ENCODE measurements at places on chromosomes 2 and 18.

GRCh38 chr2:187500585-187501359 lies 52.7 kb upstream of the CALCRL start:
- DNase-seq = no peak

- no peak for DNase-seq
Observed at GRCh38 chr2:54803783-54804751, 80.6 kb downstream of the EML6 start.

GRCh38 chr2:68934021-68934420 lies 18.7 kb downstream of the GKN2 start:
- DNase-seq = no peak

- DNase-seq = no peak
Observed at GRCh38 chr2:51420511-51420910, 388.6 kb upstream of the NRXN1 start.

GRCh38 chr2:100852999-100853908 lies 33.3 kb downstream of the NPAS2 start:
- no peak for DNase-seq

DNA sequence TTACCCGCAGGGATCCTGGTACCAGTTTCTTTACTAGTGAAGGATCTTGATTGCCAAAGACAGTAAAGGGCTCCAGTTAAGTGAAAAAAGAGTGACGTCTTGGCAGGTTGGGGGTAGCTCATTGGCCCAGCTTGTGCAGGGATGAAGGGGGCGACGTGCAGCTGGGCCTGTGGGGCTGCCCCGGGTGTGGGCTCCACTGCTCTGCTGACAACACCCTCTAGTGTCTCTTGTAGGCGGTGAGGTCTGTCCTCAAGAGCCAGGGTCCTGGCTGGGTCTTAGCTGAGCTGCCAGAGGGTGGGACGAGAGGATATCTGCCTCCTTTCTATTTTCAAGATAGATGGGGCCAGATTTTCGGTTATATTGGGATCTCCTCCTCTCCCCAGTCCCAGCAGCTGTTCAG lies 6.1 kb downstream of the ARHGEF4 start:
- DNase-seq = no peak

DNA sequence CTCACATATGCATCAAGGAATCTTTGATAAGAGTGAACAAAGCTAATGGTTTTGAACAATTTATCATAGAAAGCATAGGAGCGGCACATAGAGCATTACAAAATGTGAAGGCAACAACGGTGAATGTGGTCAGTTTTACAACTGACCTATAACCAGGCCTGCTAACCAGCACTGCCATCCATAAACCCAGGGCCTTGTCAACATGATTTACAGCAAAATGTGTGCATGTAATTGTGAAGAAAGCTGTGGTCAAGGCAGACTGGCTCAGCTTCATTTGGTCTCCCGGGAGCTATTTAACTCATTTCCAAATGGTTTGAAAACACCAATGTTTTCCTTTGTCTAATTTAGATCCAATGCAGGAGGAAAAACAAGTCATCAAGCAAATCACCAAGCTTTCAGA lies 119.8 kb downstream of the DHRS9 start:
- no peak for DNase-seq

- no peak for DNase-seq
Observed at GRCh38 chr2:198916548-198917080, 541.1 kb downstream of the SATB2 start.

- DNase-seq = no peak
Observed at GRCh38 chr2:133710613-133711012, 142.3 kb upstream of the NCKAP5 start.

- DNase-seq = no peak
Observed at GRCh38 chr2:11042841-11043240, 112.4 kb upstream of the SLC66A3 start.

- DNase-seq = peak; percentile 31
Observed at GRCh38 chr18:46155641-46156051, 51.5 kb downstream of the HAUS1 start.

DNA sequence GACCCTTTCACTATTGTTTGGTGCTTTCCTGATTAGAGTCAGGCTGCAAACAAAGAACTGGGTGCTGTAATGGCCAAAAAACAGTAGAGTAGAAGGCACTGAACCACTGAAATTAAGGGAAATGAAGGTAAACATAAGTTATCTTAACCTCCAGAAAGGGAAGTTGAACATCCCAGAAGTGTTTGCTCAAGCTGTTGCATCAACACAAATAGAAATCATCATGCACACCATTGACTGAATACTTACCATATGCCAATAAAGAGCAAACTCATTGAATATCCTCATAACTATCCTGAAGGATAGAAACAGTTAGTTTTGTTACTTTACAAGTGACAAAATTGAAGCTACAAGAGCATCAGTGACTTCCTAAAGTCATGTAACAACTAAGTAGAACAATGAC lies 477.4 kb upstream of the CHST9 start:
- no peak for DNase-seq

DNA sequence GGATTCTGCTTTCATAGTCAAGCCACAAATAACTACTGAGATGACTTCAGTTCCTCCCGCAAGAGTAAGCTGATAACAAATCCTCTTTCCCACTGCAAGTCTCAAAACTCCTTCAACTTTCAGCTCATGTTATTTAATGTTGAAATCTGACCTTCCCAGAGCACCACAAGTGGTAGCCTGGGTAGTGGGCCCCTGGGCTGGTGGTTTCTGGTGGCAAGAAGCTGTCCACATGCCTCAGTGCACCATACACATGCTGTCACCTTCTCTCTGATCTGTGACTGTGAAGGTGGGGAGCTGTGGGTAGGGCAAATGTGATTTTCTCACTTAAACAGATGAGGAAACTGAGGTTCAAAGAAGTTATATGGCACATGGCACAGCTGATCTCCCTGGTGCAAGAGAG lies 246.1 kb upstream of the EPAS1 start:
- no peak for DNase-seq

- no peak for DNase-seq
Observed at GRCh38 chr2:33013684-33014110, 66.9 kb downstream of the LTBP1 start.

DNA sequence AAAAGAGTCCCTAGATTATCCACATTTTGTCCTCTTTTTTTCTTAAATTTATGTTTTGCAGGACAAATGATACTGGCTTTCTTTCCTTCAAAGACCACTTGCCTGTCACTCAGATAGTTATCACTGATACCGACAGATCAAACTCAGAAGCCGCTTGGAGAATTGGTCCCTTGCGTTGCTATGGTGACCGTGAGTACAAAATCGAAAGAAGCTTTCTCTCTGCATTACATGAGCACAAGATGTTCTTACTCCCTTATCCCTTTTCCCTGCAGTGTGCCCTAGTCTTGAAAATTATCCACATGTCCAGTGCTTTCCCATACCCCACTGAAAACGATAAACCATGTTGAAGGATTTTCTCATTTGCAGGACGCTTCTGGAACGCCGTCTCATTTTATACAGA lies 738.5 kb downstream of the CNTNAP5 start:
- no peak for DNase-seq

DNA sequence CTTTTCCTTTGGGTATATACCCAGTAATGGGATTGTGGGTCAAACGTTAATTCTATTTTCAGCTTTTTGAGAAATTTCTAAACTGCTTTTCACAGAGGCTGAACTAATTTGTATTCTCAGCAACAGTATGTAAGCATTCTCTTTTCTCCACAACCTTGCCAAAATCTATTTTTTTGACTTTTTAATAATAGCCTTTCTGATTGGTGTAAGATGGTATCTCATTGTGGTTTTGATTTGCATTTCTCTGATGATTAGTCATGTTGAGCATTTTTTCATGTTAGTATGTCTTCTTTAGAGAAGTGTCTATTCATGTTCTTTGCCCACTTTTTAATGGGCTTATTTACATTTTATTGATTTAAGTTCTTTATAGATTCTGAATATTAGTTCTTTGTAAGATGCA lies 145.5 kb downstream of the TRABD2A start:
- DNase-seq = no peak

DNA sequence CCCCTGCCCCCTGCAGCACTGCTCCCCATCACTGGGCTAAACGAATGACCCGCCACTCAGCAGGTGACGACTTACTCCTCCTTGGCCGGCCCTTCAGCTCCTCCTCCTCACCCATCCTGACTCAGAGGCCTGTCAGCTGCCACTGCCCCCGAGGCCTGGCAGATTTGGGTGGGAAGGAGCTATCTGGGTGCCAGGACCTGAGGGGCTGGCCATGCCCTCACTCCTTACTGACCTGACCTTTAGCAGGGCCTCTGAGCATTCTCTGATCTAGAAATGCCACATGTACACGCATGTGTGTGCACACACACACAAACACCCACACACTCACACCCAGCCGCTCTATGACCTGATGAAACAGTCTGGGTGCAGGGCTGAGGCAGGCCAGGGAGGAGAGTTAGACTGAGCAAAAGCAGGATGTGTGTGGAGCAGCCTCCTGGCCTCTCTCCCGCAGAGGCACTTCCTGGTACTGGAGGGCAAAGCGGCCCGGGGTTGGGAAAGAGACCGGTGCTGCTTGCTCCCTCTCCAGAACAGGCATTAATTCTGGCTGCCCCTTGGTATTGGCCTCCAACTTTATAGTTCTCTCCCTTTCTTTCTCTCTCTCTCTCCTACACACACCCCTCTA lies 68.0 kb downstream of the ZFP36L2 start:
- peak; percentile 72 for DNase-seq

DNA sequence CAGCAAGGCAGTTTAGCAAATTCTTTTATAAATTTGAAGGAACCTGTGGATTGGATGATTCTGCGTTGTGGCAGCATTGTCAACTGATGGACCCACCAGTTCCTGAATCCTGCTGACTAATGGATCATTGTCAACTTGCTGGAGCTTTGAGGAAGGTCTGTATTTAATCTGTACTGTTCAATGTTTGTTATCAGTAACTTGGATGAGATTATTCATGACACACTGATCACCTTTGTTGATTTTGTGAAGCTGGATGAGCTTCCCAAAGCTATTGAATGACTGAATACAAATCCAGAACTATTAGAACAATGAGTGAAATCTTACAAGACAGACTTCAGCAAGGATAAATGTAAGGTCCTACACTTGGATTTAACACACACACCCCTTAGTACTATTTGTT lies 101.3 kb downstream of the AQP4 start:
- no peak for DNase-seq

GRCh38 chr2:53442783-53443182 lies 324.8 kb upstream of the CHAC2 start:
- no peak for DNase-seq

- DNase-seq = no peak
Observed at GRCh38 chr2:181054843-181055242, 74.4 kb downstream of the UBE2E3 start.

GRCh38 chr2:142920571-142920970 lies 43.1 kb downstream of the KYNU start:
- no peak for DNase-seq

DNA sequence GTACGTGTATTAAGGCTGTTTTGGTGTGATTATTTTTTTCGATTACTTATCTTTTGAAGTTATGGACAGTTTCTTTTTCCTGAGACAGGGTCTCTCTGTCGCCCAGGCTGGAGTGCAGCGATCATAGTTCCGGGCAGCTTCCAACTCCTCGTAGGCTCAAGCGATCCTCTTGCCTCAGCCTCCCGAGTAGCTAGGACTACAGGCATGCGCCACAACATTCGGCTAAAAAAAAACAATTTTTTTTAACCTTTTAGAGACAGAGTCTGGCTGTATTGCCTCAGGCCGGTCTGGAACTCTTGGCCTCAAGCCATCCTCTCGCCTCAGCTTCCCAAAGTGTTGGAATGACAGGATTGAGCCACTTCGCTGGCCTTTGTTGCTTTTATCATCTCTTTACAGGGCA lies 945 bp downstream of the HAT1 start:
- no peak for DNase-seq

GRCh38 chr2:5742126-5742525 lies 49.9 kb downstream of the SOX11 start:
- no peak for DNase-seq

- DNase-seq = no peak
Observed at GRCh38 chr2:10598501-10598900, 91.3 kb downstream of the NOL10 start.

GRCh38 chr18:29378651-29379136 lies 1201.8 kb upstream of the CDH2 start:
- DNase-seq = no peak

DNA sequence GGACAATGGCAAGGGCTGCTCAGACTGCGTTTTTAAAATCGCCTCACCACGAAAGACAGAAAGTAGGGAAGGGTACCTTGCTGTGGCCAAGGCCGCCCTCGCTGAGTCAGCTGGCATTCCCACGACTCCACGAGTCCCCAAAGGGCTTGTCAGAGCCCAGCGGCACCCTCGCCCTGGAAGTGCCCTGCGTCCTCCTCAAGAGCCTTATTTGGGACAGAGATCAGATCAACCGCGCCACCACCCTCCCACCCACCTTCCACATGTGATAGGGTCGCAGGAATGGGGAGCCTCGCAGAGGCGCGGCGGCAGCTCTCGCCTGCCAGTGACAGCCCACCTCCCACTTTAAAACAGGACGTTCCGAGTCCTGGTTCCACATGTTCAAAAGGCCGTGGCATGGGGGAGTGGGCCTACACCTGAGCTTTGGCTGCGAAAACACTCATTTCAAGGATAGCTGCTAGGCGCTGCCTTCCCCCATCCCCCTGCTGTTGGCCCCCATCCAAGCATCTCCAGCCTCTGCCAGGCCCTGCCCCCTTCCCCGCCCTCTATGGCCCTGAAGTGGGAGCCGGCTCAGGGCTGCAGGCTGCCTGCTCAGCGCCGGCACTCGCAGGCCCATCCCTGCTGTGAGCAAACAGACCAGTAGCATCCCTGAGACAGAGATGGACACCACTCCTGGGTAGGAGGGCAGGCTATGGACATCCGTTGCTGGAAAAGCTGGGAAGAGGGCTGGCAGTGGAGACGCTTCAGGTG lies 38.1 kb upstream of the ARHGEF4 start:
- DNase-seq = peak; percentile 12

DNA sequence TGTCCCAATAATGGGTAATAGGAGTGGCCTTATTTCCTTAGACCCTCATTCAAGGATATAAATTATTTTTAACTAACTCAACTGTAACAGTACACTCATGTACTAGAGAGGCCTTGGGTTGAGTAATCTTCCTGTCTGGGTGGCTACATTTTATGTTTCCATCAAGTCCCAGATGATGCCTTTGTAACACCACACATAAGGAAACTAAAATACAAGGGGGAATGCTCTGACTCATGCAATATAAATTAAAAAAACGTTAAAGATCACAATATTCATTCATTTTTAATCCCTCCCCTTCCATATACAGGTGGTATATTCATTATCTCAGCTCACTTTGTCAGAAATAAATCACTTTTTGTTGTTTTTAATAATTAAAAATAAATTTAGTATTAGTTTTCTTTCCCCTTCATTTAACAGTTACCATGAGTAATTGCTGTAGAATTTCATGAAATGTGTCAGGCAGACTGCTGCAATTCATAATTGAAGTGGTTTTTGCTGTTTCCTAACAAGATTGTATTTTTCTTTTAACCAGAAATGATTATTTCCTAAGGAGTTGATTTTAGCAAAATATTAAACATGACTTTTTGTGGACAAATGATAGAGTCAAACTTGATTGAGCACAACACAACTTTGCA lies 1403.6 kb downstream of the SUCLG1 start:
- DNase-seq = no peak

Data from stimulated activated naive CD8-positive, alpha-beta T cell treated with anti-CD3 and anti-CD28 coated beads, Interleukin-15, Interleukin-2, amounts not matched to agents 100 U/mL and 50 U/mL, for 24 hours (primary cell).